ENCODE measurements at places on chromosomes 6 and 20. TPM values are rescaled to one million over a fixed set of nuclear protein-coding genes. Genes with fewer than 3 reads are reported as not detected.

MYL9 gene
- total RNA-seq, result 19.1 TPM

SLC32A1 gene
- not detected for total RNA-seq

WFDC10B gene
- total RNA-seq, result not detected

GPLD1 gene
- 1.0 TPM for total RNA-seq

LTB gene
- total RNA-seq, result 0.33 TPM

NKX2-2 gene
- not detected for total RNA-seq

GNRH2 gene
- total RNA-seq, result not detected

RFX6 gene
- total RNA-seq, result not detected

MROH8 gene
- total RNA-seq, result 0.79 TPM

L3MBTL1 gene
- 1.1 TPM for total RNA-seq

All from A549 treated with CpdA at 1 μM for 4 hours (cell line).